Activated naive CD8-positive, alpha-beta T cell treated with anti-CD3 and anti-CD28 coated beads, Interleukin-2, amount 50 U/mL, for 24 hours (primary cell): ENCODE measurements at places on chromosomes 4 and X.

DNA sequence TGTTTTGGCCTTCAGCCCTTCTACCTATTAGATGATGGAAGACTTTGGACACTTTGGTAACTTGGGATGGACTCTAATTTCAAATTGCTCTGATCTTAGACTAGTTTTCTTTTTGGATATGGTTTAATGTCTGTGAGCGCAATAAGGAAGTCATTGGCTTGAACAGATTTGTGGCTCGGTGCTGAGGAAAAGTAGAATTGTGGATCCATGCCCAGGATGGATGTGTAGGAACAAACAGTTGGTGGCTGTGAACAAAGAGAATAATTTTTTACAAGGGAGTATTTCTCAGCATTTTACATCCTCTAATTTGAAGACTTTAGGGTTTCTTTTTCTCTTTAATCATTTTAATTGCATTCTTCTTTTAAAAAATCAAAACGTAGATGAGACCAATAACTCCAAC lies 327.1 kb downstream of the GLUD2 start:
- DNase-seq: no peak

DNA sequence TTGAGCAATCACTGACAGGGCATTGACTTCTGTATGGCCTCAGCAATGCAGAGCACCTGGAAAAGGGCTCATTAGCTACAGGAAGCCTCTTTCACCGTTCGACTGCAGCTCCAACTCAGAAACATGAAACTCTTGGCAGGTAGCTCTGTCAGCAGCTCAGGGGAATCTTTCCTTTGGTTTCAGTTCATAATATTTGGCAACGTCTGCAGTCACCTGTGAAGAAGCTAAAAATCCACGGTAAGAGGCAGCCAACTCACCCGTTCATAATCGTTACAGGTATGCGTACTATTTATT lies 354.9 kb downstream of the CAMK2D start:
- DNase-seq: no peak

DNA sequence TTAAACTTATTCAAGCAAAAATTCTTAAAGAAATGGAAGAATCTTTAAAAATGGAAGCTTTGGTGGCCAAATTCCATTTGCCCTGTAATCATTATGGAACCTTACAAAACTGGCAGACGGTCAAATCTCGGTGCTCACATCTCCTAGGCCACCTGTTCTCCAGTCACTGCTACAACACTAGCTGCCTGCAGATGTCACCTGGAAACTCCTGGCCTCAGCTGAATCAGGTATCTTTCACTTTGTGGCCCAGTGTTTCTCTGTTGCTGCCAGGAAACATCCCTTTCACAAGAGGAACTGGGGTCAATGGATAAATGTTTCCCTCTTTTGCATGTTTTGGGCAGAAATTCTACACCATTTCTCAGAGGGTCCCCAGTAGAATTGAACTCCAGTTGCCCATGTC lies 4.2 kb upstream of the CXCL3 start:
- DNase-seq: no peak

DNA sequence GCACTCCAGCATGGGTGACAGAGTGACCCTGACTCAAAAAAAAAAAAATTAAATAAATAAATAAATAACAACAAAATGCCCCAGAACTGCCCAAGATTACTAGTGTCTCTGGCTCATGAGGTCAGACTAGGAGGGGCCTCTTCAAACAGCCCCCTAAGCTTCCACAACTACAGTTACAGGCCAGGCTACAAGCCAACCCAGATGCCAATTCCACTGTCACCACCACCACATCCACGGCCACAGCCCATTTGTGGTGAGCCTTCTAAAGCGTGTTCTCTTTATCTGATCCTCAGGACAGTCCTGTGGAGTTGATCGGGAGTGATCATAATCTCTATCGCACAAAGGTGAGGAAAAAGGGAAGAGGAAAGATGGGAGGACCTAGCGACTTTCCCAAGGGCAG lies 36.6 kb downstream of the IGFBP7 start:
- no peak for DNase-seq

DNA sequence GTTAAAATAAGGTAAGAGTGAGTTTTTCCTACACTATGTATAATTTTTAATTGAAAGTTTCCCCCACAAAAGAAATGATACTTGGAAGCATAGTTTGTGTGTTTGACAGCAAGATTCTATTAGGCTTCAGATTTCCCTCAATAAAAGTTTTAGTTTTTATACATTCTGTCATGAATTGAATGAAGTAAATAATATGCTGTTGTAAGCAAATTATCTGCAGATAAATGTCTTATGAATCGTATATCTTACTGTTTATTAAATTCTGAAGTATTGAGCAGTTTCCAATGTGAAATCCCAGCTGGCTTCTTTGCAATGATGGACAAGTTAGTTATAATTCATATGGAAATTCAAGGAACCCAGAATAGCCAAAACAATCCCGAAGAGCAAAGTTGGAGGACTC lies 33.5 kb downstream of the RS1 start:
- no peak for DNase-seq

- DNase-seq: peak; percentile 3
Observed at GRCh38 chrX:150984169-150984824, 1.2 kb downstream of the HMGB3 start.

GRCh38 chrX:74133156-74133796 lies 170.7 kb upstream of the ZCCHC13 start:
- DNase-seq: no peak

DNA sequence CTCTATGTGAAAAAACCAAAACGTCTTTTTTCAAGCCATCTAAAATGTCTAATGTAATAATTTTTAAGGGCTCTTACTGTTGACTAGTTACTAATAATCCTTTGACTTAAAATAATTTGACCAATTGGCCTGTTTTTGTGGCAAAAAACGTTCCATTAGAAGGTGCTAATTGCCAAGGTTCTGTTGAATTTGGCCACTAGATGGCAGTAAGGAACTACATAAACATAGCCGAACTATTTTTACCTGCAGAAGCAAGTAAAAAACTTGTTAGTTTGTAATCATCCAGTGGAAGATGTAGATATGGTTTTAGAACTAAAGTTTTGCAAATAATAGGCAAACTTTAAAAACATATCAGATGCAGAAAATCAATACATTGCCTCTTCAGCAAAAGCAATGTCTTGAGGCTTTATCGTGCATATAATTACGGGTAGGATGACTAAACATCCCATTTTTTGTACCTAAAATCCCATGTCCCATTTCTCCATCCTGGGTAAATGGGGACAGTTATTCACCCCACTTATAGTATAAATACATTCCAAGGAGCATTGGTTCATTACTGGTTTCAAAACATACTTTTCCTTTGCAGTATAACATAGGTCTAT lies 57.6 kb downstream of the PROM1 start:
- DNase-seq: no peak

- no peak for DNase-seq
Observed at GRCh38 chr4:165403048-165403447, 24.2 kb downstream of the CPE start.

DNA sequence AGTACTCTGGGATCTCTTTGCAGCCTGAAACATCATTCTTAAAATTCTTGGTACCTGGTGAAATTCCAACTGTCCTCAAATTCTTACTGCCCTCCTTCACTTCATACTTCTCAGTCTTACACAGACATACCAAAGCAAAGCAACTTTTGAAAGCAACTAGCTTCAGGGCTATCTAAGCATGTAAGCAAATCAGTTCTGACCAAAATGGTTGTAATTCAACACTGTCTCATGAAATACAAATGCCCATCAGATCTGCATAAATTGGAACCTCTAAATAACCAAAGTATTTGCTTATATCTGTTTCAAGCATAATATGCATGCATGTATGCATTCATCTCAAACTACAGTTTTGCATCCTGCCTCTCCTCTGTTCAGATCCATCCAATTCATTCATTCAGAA lies 308.1 kb upstream of the PPARGC1A start:
- no peak for DNase-seq

DNA sequence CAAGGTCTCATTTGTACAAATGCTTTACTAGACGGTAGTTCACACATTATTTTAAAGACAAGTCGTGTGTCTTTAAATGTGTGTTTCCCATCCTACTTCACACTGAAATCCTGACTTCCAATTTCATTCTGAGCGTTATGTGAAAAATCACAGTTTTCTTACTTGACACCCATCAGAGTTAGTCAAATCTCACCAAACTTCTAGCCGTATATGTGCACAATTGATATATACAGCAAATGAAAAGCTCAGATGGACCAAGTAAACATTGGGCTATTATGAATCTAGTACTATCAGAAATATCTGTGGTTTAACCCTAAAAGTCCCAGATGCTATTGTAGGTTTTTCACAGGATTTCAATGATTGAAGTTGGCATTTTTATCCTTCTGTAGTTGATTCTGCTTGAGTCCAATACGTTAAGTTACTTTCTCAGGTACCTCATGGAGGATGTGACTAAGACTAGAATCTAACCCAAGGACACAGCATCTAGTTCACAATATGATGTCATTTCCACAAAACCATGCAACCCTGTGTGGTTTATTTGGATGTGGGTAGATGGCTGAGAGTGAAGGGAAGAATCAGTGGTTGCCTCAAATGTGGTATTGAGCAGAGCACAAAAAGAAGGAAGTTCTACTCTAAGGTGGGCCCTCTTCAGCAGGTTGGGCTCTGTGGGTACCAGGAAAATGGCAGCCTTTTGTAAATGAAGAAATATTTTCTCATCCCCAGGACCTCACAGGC lies 22.1 kb upstream of the TRIM60 start:
- DNase-seq: no peak

DNA sequence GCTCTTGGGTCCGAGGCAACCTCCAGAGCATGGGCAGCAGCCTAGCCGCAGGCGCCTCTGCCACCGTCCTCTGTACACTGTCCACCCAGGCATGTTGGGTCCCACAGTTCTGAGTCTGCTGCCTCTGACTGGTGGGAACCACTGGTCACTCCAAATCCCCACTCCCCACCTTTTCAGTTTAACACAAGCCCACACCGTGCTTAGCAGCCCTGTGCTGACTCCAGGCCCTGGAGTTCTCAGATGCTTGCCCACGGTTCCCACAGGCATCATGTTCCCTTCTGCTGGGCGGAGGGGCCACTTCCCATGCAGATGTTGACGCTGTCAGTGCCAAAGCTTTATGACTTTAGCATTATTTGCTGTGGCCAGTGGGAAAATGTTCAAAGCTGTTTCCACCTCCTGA lies 104.5 kb downstream of the SCD5 start:
- no peak for DNase-seq

- DNase-seq: no peak
Observed at GRCh38 chrX:16931371-16931770, 15.1 kb upstream of the REPS2 start.

GRCh38 chr4:23483320-23483960 lies 406.4 kb downstream of the PPARGC1A start:
- DNase-seq: no peak

DNA sequence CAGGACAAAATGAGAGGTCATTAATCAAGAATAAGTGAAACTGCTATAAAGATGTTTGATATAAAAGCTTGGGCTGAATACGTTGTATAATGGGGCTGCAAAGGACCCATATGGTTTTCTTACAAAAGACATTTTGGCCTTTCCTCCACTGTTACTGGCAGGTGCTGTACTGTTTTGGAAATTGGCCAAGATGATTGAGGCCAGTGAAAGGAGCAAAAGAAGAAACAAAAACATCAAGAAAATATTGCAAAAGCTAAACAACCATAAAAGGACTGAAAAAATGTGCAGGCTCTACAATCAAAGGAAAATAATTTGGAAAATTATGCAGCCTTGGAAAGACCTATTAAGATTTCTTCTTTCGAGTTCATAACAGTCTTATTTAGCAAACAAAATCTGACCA lies 222.2 kb upstream of the PPP1R2C start:
- DNase-seq: no peak

DNA sequence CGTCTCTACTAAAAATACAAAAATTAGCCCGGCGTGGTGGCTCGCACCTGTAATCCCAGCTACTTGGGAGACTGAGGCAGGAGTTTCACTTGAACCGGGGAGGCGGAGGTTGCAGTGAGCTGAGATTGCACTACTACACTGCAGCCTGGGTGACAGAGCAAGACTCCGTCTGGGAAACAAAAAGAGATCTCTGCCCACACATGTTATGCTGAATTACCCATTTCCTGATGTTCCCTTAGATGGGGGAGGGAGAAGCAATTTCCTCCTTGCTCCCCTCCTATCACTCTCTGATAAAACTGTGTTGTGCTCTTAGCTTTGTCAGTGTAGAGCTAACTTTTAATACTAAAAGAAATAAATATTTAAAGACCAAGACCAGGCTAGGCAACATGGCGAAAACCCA lies 102.5 kb downstream of the LARP7 start:
- no peak for DNase-seq

DNA sequence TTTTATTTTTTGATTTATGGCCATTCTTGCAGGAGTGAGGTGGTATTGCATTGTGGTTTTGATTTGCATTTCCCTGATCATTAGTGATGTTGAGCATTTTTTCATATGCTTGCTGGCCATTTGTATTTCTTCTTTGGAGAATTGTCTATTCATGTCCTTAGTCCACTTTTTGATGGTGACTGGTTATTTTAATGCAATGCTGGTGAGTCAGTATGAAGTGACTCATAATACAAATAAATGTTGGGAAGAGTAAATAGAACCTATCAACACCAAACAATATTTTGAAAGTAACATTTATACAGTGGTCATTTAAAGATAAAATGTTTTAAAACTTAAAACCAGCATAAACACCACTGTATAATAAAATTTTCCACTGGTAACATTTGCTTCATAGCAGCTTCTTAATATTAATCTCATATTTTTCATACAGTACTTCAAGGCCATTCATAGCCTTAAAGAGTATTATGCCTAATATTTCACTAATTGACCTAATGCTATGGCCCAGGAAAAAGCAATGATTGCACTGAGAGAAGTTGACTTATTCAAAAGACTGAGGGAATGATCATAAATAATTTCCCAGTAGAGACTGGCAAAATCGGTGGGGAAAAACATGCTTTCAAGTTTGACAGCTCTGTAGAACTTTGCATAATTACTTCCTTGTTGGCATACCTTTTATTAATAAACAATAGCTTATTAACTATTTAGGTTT lies 33.9 kb downstream of the CASK start:
- DNase-seq: no peak

- DNase-seq: no peak
Observed at GRCh38 chrX:122579526-122579925, 604.6 kb upstream of the GRIA3 start.

- no peak for DNase-seq
Observed at GRCh38 chrX:71102292-71102691, 4.2 kb downstream of the CXorf65 start.

GRCh38 chr4:69782651-69783310 lies 22.4 kb upstream of the SULT1B1 start:
- DNase-seq: no peak

DNA sequence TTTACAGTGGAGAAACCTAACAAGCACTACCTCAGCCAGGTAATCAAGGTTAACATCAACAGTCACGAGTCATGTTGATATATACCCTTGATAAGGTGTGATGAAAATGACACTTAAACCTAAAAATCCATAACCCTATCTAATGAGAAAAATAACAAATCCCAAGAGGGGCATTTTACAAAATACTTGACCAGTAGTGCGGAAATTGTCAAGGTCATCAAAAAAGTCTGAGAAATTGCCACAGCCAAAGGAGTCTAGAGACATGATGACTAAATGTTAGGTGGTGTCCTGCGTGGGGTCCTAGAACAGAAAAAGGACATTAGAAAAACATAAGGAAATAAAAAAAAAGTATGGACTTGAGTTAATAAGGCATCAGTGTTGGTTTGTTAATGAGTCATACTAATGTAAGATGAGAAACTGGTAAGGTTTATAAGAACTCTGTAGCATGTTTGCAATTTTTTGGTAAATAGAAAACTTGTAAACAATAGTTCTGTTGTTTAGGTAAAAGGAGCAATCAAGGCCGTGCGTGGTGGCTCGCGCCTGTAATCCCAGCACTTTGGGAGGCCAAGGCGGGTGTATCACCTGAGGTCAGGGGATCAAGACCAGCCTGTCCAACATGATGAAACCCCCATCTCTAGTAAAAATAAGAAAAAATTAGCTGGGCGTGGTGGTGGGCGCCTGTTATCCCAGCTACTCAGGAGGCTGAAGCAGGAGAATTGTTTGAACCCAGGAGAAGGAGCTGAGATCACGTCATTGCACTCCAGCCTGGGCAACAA lies 2.9 kb downstream of the RPL36A start:
- no peak for DNase-seq
